ENCODE measurements at places on chromosomes 1 and 21.

GRCh38 chr1:9302745-9303524 is 10.2 kb downstream of the SPSB1 start:
- DNase-seq, result no peak

- DNase-seq, result no peak
These were observed 136.8 kb downstream of the PTPRC start for GRCh38 chr1:198775606-198776005.

GRCh38 chr1:189597083-189597482 is 880.6 kb downstream of the BRINP3 start:
- DNase-seq, result no peak

DNA sequence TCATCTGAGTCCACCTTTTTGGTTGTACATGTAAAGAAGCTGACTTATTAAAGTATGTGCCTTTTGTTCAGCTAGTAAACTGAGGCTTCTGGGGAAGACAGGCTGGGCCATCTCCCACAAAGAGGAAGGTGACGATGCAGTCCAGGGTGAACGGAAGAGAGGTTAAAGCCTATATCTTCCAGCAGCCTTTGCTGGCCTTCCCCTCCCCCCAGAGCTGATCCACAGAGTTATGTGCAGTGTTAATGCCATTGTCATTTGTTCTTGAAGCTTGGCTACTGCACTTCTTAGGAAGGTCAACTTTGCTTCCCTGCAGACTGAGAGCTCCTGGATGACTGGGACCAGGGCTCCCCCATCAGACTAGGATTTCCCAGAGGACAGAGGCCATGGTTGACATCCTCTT is 2.2 kb downstream of the SLC30A2 start:
- DNase-seq, result no peak

DNA sequence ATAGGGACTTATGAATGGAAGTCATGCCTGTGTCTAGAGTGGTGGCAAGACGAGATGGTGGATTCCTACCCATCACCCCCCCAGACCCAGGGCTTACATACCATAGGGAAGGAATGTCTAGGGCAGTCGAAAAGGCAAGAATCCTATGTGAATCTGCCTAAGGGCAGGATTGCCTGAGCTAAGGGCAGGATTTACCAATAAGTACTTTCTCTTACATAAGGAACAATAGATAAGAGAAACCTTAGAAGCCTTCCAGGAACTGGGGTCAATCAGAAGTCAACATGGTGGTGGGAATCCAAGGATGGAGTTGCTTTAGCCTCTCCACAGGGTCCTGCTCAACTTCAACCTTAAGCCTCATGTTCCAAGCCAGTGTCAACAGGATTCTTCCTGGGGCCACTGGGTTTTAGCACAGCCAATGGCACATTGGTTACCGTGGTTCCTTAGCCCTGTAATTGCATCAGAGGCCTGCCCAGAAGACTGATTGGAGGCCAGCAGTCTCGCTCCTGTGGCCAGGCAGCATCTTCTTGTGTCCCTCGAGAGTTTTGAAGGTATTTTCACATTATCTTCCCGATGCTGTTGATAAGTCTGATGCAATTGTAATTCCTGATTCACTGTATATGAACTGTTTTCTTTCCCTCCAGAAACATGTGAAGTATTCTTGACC is 20.7 kb downstream of the BACE2 start:
- DNase-seq, result no peak

DNA sequence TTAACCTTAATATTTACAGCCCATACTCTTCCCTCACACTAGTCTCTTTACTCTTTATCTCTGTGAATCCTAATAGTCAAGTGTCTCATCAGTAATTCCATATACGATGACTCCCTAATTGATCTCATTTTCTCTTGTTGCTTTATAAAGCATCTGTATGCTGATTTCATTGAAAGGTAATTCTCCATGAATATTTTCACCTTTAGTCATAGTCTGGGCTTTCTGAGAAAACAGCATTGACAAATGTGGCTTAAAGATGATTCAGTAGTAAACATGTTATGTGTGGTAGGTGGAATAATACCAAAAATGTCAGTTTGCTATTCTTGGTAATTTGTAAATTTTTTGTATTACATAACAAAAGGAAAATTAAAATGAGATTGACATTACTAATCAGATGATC is 1176.5 kb downstream of the NCAM2 start:
- no peak for DNase-seq
